ENCODE measurements at places on chromosomes 1 and 21.

DNA sequence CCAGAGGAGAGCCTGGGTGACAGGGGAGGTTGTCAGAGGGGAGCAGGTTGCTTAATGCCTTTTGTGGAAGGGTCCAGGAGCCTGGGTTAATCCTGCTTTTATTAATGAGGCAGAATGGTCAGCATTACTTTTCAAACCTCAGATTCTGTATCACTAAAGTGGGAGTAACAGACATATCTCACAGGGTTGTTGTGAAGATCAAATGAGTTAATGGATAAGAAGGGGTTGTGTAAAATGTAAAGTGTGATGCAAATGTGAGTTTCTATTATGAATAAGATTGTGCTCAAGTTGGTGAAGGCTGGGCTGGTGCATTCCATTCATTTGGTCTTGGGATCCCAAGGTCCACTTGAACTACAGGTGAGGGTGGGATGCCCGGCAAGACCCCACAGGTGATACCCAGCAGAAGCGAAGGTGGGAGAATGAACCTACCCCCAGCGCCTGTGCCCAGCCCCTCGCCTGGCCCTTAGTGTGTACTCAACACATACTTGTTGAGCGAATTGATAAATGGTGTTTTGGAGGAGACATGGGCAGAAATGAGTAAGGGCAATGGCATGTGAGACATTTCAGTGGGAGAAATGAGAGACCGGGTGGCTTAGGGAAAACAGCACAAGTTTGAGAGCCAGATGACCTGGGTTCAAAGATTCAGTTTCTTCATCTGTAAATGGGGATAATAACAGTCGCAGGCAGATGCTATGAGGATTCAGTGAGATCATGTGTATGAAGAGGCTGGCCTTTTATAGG lies 6.2 kb downstream of the SLC26A9 start:
- DNase-seq: no peak

GRCh38 chr1:33516428-33516827 lies 44.0 kb downstream of the ZSCAN20 start:
- no peak for DNase-seq

- no peak for DNase-seq
Observed at GRCh38 chr1:227428803-227429202, 110.5 kb upstream of the CDC42BPA start.

- no peak for DNase-seq
Observed at GRCh38 chr1:223256034-223256433, 107.9 kb downstream of the SUSD4 start.

GRCh38 chr1:154371436-154371835 lies 33.7 kb upstream of the IL6R start:
- DNase-seq: no peak

DNA sequence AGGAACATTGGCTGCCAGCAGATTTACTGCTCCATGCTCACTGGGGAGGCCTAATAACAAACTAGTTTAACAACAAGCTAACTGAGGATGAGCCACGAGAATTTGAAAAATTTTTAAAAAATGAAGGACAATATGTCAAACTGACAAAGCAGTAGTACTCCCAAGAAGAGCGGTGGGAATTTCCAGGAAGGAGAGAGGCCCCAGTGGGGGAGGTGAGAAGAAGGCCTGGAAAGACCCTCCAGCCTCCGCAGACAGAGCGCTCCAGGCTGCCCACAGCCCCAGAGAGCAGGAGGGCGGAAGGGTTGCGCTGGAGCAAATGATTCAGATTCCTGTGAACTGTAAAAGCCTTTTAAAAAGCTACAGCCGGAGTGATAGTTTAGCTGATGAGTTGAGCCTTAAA lies 78.5 kb downstream of the SIPA1L2 start:
- no peak for DNase-seq

- no peak for DNase-seq
Observed at GRCh38 chr1:241647658-241648057, 4.4 kb upstream of the WDR64 start.

- peak; percentile 19 for DNase-seq
Observed at GRCh38 chr21:32611471-32611997, 643 bp downstream of the CFAP298 start.

- DNase-seq: no peak
Observed at GRCh38 chr1:58689167-58689566, 10.7 kb downstream of the MYSM1 start.

DNA sequence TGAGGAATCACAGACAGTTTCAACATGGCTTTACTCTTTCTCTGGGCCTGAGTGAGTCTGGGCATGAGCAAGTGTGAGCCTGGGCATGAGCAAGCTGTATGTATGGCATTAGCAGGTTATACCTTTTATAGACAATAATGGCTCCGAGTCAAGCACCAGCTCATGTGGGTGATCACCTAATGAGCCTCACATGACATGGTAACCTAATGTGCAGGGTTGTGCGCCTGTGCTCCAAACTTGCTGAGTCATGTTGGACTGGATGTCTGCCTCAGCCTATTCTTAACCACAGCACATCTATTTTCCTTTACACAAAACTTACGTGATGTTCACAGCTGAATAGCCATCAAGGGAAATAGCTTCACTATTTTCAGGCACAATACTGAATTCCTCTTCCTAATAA lies 236.2 kb upstream of the NRIP1 start:
- no peak for DNase-seq

DNA sequence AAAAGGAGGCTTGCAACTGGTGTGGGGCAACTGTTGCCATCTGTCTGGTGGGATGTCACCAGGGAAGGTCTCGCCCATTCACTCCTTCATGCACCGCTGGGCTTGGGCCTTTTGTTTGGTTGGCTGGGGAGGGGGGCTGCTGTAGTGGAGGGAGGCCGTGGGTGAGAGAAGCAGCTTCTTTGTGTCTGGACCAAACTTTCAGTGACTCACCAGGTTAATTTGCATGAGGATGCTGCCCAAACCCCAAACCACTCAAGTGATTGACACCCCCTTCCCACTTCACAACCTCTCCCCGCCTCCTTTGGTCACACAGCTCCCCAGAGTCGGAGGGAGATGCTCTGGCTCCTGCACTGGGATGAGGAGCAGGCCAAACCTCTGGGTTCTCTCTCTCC lies 19.7 kb downstream of the BTG2 start:
- peak; percentile 63 for DNase-seq

DNA sequence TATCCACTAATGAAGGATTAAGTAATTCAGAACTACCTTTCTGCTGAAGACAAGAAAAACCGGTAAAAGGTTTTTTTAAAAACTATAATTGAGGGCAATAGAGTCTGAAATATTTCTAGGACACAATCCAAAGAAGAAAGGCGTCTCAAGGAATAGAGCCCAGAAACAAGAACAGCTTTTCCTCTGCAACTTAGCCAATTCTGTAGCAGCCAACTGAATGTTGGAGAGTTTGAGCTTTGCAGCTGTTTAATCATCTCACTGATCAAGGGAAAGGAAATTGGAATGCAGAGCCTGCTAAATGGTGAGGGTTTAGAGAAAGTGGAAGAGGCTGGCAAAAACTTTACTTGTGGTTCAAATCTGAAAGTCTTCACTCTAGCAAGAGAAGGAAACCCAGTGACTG lies 818.9 kb downstream of the KCNT2 start:
- no peak for DNase-seq

- no peak for DNase-seq
Observed at GRCh38 chr1:185853739-185854138, 119.5 kb downstream of the HMCN1 start.

GRCh38 chr21:33406493-33406892 lies 3.3 kb downstream of the IFNGR2 start:
- DNase-seq: no peak

DNA sequence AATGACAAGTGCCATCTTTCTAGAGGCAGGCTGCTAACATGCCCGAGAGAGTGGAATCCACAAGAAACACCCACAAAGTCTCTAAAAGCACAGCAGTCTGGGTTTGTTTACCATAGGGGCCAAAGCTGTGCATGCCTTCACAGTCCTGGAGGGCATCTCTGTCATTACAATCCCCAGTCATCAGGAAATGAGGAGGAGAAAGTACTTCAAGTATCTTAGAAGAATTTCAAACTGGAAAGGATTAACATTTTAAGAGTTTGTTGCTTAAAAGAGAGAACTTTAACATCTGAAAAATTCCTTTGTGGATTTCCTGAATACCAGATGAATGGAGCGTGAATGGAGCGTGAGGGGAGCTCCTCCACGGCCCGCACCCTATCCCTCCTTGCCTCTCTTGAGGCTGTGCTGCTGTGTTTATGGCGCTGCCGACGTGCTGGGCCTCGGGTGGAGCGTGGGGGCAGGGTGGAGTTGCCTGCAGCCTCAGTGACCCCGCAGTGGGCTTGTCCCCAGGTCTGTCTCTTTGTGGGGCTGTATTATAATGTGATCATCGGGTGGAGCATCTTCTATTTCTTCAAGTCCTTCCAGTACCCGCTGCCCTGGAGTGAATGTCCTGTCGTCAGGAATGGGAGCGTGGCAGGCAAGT lies 23.3 kb downstream of the SLC6A17 start:
- DNase-seq: no peak

GRCh38 chr1:10065344-10065685 lies 32.6 kb downstream of the UBE4B start:
- DNase-seq: no peak

GRCh38 chr1:90781534-90781933 lies 64.4 kb upstream of the BARHL2 start:
- no peak for DNase-seq

GRCh38 chr1:44557778-44558177 lies 116.5 kb downstream of the TMEM53 start:
- no peak for DNase-seq

GRCh38 chr1:167518331-167518700 lies at the start of gene CD247:
Gene CD247, minus strand, starts transcription at chr1:167518529. Its CDS starts 64 bp downstream, at chr1:167518465.
- peak; percentile 83 for DNase-seq

GRCh38 chr1:96945509-96946084 lies 224.0 kb downstream of the PTBP2 start:
- no peak for DNase-seq

- DNase-seq: no peak
Observed at GRCh38 chr1:87961992-87962391, 633.3 kb downstream of the LMO4 start.

GRCh38 chr1:234214911-234215892 lies 158.1 kb upstream of the COA6 start:
- no peak for DNase-seq

GRCh38 chr1:63032171-63032570 lies 248.2 kb downstream of the ATG4C start:
- DNase-seq: no peak

GRCh38 chr1:211825980-211826379 lies 4.6 kb downstream of the LPGAT1 start:
- no peak for DNase-seq

DNA sequence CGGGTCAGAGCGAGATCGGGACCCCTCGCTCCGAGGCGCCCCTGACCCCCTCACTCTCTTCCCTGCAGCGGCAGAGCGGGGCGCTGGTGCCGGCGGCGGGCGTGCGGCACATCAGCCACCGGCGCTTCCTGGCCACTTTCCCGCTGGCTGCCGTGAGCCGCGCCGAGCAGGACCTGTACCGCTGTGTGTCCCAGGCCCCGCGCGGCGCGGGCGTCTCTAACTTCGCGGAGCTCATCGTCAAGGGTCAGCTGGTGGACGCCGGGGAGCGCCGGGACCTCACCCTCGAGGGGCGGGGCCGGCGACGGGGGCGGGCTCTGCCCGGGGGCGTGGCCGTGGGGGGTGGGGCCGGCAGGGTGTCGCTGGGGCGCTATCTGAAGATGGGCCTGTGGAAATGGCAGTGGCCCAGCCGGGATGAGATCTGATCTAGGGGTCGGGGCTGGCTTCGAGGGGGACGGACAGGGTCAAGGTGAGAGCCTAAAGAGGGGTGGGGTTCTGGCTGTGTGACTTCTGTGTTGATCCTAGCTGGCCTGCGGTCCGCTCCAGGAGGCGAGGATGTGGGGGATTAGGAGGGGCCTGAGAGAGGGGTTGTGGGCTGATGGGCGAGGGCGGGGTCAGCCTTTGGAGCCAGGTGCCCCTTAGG lies 23.6 kb downstream of the PTPRU start:
- DNase-seq: no peak

GRCh38 chr21:36589352-36589971 lies 109.5 kb upstream of the SIM2 start:
- no peak for DNase-seq

DNA sequence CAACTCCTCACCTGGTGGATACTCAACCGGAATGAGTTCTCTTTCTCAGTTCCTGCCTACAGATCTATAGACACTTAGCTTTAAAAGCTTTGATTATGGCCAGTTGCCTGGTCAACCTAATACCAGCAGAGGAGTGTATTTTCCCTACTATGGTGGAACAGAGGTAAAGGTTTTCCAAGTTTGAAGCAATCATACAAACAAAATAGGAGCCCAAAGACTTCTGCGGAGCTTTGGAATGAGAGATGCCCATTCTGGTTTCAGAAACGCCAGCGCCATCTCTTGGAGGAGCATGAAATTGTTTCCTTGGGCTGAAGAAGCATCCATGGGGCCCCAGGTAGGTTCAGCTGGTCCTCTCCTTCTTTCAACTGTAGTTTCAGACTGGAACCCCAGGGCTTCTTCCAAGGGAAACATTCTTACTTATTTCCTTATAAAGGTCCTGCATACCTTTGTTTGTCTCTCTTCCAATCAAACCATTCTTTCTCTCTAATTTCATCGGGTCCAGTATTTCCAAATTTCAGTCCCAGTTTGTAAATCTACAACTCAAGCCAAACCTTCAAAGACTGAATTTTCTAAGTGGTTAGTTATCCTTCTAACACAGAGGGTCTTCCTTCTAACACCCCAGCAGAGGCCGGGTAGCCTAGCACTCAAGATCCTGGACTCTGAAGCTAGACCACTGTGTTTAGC lies 95.9 kb downstream of the KCNJ15 start:
- no peak for DNase-seq

DNA sequence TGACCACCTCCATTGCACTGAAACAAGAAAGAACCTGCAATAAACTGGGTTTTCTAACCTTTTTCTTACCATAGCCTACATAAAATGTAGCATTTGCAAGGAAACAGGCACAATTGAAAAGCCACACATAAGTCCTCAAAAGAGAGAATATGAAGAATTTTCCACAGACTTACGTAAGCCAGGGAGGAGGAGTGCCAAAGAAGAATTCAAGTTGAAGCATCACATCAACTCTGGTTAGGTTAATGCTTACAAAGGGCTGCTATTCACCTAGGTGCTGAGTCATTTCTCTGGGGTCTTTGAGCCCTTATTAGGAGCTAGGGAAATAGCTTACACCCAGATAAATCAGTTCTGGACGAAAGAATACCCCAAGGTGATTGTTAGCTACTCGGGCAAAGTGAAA lies 9.6 kb downstream of the OSCP1 start:
- no peak for DNase-seq

GRCh38 chr1:172322219-172323061 lies 98.0 kb upstream of the C1orf105 start:
- no peak for DNase-seq

DNA sequence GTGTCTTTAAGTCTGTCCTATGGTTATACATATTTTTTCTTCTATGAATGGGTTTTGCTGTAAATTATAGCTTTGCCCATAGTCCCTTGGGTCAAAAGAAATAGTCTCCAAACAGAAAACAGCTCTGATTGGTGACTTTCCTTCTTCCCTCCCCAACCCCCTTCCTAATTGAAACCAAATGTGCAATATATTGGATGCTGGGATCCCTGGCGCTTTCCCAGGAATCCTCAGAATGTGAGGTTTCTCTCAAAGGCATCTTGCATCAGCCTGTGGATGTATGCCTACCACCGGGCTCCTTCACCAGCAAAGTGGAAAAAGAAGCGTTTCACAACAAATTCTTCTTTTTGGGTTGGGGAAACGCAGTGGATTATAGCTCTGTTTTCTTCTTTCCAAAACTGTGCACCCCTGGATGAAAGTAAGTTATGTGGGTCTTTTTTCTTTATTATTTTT lies at the start of gene DDR2:
Gene DDR2, plus strand, starts transcription at position 248 of the 450 bp plus-strand sequence. CDS start 86,600 bp downstream, outside the sequence.
- DNase-seq: no peak

Data from central memory CD4-positive, alpha-beta T cell (primary cell).